ENCODE measurements at places on chromosomes 11 and 22.
A peak's percentile ranks its signal among the peaks of the same experiment; 100 is the strongest.

DNA sequence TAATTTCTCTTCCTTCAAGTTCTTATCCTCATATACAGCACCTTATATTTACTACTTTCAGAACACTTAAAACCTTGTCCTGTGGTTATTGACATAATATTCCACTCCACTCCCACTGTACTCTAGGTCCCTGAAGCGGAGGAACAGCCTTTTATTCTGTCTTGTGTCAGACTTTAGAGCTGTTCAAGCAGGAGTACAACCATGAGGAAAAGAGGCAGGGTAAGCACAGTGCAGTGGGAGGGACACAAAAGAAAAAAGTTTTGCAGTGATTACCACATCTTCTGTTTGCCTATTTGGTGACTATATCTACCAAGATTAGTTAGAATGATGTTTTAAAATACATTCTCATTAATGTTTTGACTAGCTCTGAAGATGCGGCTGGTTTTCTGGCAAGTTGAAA lies 122.0 kb upstream of the CEP126 start:
- no peak for DNase-seq

DNA sequence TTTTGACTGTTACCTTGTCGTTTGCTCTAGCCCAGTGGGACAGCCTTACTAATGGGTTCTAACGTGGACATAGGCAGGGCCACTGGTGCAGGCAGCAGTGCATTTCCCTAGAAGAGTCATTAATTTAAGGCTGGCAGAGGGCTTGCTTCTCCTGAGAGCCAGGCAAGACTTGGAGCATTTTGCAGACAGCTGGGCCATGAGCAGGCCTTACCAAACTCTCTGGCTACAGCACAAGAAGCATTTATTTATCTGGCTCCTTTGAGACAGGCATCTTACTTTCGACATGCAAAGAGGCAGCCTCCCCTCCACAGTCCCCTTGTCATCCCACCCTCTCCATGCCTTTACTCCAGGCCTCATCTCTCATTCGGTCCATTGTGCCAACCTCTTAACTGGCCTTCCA lies 139.9 kb downstream of the CSNK2A3 start:
- no peak for DNase-seq

GRCh38 chr11:14158393-14158792 lies 195.9 kb downstream of the SPON1 start:
- peak; percentile 14 for DNase-seq

- peak; percentile 69 for DNase-seq
Observed at GRCh38 chr11:65903068-65903481, 2.9 kb upstream of the FOSL1 start.

DNA sequence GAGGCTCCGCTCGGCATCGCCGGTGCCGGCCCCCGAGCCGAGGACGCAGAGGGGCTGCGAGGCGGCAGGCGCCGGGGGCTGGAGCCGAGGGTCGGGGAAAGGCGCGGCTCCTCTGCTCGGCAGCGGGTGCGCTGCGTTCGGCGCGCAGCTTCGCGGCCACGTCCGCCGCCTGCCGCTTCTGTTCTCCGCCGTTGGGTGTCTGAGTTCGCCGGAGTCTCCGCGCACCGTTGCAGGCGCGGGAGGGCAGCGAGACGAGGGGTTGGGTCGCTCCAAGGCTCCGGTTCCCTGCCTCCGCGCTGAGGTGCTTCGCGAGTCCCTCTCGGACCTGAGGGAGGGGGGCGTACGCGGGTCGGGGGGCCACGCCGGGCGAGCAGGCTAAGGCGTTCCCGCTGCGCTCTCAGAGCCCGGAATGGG lies 347 bp downstream of the MN1 start:
- DNase-seq, result no peak

DNA sequence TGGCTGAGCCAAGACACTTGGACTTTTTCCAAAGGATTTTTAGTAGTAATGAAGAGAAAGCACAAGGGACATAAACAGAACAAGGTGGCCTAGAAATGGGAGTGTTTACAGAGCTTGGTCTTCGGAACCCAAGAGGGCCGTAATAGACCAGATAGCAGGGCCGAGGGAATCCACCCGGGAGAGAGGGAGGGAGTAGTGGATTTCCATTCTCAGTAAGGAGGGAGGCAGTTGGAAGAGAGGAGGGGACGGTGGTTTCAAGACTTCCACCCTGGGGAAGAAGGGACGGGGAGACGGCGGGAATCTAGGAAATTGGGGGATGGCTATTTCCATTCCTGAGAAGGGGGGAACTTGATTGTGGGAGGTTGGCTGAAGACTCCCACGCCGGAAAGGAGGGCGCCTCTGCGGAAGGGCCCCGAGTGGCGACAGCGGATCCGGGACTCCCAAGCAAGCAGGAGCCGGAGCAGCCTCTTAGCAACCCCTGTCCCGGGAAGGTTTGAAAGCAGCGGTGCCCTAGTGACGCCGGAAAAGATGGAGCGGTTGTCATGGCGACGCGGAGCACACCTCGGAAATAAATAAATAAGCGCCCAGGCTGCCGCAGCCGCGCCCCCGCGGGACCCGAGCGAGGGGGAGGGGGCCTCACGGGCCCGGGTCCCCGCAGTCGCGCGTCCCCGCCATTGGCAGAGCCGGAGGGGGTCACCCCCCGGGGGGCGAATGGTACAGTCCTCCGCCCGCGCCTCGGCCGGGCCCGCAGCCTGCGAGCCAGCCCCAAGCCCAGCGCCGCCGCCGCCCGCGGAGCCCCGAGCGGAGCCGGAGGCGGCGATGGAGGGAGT lies 31.6 kb downstream of the EIF3F start:
- peak; percentile 67 for DNase-seq

GRCh38 chr22:33650244-33650643 lies 270.0 kb downstream of the LARGE1 start:
- DNase-seq, result no peak

All from fibroblast of the aortic adventitia (primary cell).